Aorta (tissue), 5 donors: ENCODE measurements at places on chromosomes 2 and 18. TPM values are rescaled to one million over a fixed set of nuclear protein-coding genes. Genes with fewer than 3 reads are reported as not detected.

DNA sequence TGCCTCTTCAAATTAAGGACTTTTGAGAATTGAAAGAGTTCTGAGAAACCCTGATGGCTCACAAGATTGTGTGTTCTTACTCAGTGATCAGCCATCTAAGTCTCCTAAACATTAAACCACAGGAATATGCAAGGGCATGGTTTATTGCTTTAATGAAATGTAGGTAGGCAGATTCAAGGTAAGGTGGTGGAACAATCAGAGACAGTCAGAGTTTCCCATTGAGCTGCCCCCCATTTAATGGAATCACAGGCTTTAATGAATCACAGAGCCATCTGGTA, 107.8 kb upstream of the LRATD1 start:
- DNase-seq, result no peak

DNA sequence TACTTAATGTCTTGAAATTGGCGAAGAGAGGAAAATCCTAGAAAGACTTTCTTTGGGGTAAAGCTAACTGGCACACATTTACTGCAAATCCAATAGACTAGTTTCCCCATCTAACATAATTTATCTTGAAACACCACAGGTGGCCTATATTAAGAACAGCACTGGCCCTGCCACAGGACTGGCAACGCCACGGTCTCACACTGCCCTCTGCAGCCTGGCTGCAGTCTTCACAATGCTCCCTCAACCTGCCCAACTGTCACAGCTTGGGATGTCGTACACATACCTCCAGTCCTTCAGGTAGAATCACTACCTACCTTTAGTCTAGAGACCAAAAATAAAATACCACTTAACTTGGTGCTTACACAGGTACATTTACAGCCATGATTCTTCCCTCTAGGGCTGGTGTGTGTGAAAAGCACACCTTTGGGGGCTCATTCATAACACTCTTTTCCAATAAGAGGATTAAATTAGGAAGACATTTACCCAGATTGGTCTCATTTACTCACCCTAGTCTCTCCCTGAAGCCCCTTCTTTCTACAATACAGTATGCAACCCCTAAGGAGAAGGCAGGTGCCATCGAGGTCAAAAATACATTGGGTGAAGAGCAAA, 222.2 kb downstream of the C1D start:
- DNase-seq, result peak; percentile 71

DNA sequence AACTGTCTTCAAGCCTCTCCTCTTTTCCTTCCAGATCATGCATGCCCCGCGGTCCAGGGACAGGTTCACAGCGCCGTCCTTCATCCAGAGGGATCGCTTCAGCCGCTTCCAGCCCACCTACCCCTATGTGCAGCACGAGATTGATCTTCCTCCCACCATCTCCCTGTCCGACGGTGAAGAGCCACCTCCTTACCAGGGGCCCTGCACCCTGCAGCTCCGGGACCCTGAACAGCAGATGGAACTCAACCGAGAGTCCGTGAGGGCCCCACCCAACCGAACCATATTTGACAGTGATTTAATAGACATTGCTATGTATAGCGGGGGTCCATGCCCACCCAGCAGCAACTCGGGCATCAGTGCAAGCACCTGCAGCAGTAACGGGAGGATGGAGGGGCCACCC, 81.3 kb downstream of the FAM210A start:
- DNase-seq, result no peak

DNA sequence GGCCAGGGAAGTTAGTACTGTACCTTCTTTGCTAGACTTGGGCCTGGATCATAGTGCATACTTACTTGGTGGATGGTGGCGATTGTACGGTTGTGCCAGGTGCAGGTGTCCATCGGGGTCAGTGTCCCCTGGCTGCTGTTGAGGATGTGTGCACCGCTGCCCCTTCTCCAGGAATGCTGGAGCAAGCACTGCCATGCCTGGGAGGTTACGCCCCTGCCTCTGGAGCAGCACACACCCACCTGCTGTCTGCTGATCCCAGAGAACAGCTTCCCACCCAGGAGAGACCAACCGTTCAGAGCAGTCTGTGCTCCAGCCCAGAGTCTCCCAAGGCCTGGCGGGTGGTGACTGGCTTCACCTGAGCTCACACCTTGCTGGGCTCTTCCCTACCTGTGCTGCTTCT, 286.8 kb upstream of the HS6ST1 start:
- peak; percentile 22 for DNase-seq

DNA sequence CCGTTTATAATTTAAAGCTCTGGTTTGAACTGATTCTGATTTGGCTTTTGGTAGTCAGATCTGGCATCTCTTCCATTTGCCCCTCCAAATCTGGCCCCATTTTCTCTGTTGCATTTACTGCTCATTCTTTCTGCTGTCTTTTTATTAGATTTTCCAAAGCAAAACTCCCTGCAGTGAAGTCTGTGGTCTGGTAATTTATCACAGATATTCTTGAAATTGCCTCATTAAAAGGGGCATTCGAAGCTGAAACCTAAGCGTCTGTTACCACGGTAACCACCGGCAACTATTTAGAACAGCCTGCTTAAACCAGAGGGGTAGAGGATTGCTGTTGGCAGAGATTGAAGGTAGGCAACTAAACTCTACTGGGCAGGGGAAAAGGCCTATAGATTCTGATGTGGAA, 111.5 kb upstream of the UPP2 start:
- DNase-seq, result no peak

DNA sequence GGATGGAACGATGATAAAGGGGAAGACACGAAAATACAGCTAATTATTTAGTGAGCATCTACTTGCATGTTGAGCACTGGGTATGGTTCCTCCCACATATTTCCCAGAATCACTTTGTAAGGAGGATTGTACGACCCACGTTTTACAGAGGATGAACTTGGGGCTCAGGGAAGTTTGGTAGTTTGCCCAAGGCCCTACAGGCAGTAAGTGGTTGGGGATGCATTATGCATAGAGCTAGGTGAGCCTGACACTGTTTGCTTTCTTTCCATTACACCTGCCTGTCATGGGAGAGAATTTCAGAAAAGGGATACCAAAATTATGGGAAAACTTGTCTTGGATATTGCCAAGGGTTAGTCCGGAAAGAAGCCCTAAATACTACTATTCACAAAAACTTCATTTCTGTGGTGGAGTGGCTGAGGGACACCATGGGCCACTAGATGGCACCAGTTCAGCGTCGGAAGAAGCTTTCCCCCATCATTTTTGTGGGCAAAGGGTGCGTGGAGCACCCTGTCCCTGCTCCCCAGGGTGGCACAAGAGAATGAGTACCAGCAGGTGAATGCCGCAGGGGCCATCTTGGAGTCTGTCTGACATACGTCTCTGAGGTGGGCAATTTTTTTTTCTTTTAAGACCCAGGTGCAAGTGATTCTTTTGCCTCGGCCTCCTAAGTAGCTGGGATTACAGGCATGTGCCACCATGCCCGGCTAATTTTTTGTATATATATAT, 23.5 kb upstream of the C18orf32 start:
- DNase-seq, result no peak

DNA sequence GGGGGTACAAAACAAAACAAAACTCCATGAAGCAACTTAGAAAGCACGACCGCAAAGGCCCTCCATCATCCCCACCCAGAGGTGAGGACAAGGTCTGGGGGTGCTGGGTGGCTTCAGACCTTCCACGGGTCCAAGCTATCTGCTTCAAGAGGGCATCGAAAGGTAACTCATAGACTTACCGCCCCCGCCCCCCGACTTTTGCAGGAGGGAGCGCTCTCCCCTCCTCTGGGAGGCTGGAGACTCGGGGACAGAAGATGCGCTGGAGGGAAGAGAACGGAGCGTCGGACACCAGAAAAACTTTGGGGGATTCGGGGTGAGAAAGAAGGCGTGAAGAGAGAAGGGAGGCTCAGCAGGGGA, 300 bp upstream of the STON1 start:
- DNase-seq, result no peak

- no peak for DNase-seq
Observed at GRCh38 chr2:56654936-56655335, 471.1 kb downstream of the CCDC85A start.

The IKZF2 gene
- total RNA-seq, result 9.9 TPM

- peak; percentile 54 for DNase-seq
Observed at GRCh38 chr2:128354161-128354560, 35.5 kb upstream of the HS6ST1 start.

The TM4SF20 gene
- total RNA-seq, result not detected

GRCh38 chr18:57921708-57922107, 118.6 kb upstream of the ATP8B1 start:
- DNase-seq, result no peak

GRCh38 chr2:8729939-8730338, 48.1 kb downstream of the ID2 start:
- DNase-seq, result peak; percentile 62

- DNase-seq, result no peak
Observed at GRCh38 chr2:205717175-205717846, 35.0 kb downstream of the NRP2 start.

DNA sequence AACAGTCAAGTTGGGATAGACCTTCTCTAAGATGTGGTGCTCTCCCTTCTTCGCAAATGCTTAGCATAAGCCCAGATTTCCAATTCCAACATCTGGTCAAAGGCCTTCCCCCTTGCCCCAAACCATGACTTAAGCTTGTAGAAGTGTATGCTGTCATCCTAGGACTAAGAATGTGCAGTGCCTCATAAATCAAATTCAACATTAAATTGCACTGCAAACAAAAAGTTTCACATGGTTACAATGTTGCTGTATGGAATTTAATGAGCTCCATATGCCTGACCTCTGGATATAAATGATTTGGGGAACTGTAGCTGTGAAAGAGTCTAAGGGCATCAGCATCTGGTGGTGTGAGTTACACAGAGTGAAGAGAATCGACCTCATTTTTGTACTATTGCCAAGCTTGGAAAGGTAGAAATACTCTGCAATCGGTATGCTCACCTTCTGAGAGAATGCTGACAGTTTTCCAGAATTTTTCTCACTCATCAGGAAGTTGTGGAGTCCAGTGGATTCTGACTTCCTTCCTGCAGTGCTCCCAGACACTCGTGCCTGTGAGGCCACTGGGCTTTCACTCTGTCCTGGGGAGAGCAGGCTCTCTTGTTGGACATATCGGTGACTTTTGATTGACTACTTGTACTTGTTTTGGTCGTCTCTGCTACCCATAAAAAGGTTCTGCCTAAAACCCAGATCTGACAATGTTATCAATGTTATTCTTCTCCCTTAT, 40.6 kb downstream of the FASTKD2 start:
- DNase-seq, result no peak

DNA sequence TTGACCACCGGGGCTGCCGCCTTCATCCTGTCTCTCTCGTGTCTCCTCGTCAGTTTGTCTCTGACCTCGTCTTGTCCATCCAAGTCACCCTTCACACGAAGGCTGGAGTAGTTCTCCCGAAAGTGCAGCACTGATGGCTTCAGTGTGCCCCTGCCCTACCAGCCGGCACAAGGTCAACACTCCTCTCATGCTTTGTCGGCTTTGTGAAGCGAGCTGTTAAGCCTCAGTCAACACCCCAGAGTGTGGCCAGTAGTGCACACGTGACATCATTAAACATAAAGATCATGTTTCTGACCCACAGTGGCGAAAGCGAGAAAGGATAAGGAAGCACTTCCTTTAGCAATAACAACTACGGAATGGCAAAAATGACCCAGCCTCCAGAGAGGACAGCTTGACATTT, 23.2 kb downstream of the ACKR3 start:
- DNase-seq, result no peak

The NMUR1 gene
- total RNA-seq, result 2.1 TPM

DNA sequence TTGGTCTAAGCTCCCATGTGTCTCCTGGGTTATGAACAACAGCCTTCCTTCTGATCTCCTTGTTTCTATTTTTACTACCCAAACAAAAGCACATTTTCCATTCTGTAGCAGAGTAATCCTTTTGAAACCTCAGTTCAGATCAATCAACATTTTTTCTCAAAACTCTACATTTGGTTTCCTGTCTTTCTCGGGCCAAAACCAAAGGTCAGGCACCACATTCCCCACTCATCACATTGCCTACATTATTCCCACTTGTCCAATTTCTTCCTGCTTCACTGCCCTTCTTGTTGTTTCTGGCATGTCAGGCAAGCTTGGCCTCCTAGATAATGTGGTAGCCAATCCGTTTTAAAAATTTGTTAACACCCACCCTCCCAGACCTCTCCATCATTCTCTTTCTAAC, 196.8 kb downstream of the PPP1R1C start:
- no peak for DNase-seq

GRCh38 chr2:232931636-232932035, 61.6 kb downstream of the SNORC start:
- no peak for DNase-seq

GRCh38 chr18:78632111-78632541, 347.5 kb upstream of the SALL3 start:
- DNase-seq, result no peak

The PLCD4 gene
- total RNA-seq, result 1.6 TPM
